Daoy (cell line): ENCODE measurements at places on chromosomes 6 and 20. TPM values are rescaled to one million over a fixed set of nuclear protein-coding genes. Genes with fewer than 3 reads are reported as not detected.

The RAB32 gene
- total RNA-seq = 143 and 150 TPM in 2 replicates

The SYS1 gene
- 12.5 and 13.3 TPM in 2 replicates for total RNA-seq

The GSTA3 gene
- not detected in 2 replicates for total RNA-seq

The RAD21L1 gene
- 0.63 and 0.86 TPM in 2 replicates for total RNA-seq

The FLOT1 gene
- total RNA-seq = 370 and 430 TPM in 2 replicates

The ZSCAN9 gene
- 17.8 and 21.7 TPM in 2 replicates for total RNA-seq

The CCDC167 gene
- total RNA-seq = 115 and 126 TPM in 2 replicates

The MUCL3 gene
- not detected in 2 replicates for total RNA-seq

The HRH3 gene
- not detected in 2 replicates for total RNA-seq

The KCNG1 gene
- 71.9 and 91.3 TPM in 2 replicates for total RNA-seq

The TULP4 gene
- total RNA-seq = 69.4 and 117 TPM in 2 replicates
